Forelimb muscle (tissue), 1 donor: ENCODE measurements at places on chromosomes 6 and 20. TPM values are rescaled to one million over a fixed set of nuclear protein-coding genes. Genes with fewer than 3 reads are reported as not detected.

Gene CBLN4
- polyA plus RNA-seq, result 0.23 TPM

Gene NDUFAF5
- 20.9 TPM for polyA plus RNA-seq

Gene MYLK2
- 60.0 TPM for polyA plus RNA-seq

DNA sequence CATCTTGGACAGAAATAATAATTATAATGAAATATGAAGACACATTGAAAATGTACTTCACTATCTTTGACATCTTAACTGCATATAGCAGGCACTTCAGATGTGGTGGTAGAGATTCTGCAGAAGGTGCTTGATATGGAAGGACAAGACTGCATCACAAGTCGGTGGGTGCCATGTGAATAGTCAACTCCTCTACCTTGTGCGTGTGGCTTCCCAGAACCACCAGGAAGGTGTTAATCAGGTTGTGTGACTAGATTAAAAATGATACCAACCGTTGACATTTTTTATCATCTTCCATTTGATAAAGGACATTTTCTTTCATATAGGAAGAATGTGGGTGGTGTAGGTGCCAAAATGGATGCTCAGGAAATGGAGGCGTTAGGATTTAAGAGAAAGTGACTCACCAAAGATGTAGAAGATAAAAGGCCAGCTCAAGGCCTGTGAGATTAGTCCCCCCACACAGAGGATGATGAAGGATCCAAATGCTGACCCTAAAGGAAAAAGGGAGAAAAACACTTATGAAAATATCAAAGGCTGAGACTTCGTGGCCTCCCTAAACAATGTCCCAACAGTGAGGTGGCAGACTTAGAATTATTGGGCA is 12.3 kb downstream of the SLC17A2 start:
- DNase-seq, result no peak

GRCh38 chr6:17197607-17198006 is 83.6 kb upstream of the RBM24 start:
- DNase-seq, result no peak

GRCh38 chr6:154267508-154268106 is 89.0 kb downstream of the IPCEF1 start:
- DNase-seq, result no peak

GRCh38 chr6:137875606-137876005 is 8.5 kb downstream of the TNFAIP3 start:
- no peak for DNase-seq

DNA sequence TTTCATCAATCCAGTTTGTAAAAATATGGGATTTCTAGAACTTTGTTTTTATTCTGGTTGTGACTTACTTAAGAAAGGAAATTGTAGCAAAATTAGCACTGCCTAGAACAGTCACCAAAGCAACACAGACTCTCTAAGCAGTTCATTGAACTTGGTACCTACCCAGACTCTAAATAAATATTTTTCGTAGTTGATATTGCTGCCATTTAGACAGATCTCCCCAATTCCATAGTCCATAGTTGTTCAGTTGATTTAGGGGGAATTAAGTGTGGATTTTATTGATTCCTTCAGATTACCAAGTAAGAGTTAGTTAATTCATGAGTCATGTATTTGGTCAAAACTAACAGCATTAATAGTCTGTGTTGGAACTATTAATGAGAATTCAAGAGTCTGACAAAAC is 822.5 kb downstream of the DHX35 start:
- DNase-seq, result no peak
